MCF 10A (cell line): ENCODE measurements at places on chromosomes 16 and 17. TPM values are rescaled to one million over a fixed set of nuclear protein-coding genes. Genes with fewer than 3 reads are reported as not detected.

The PCTP gene
- total RNA-seq: 10.2 and 11.9 TPM in 2 replicates

The AOC2 gene
- 2.6 and 2.9 TPM in 2 replicates for total RNA-seq

The MTMR4 gene
- total RNA-seq: 33.5 and 38.1 TPM in 2 replicates

The KCNJ18 gene
- not detected in 2 replicates for total RNA-seq

The CYGB gene
- not detected in 2 replicates for total RNA-seq

DNA sequence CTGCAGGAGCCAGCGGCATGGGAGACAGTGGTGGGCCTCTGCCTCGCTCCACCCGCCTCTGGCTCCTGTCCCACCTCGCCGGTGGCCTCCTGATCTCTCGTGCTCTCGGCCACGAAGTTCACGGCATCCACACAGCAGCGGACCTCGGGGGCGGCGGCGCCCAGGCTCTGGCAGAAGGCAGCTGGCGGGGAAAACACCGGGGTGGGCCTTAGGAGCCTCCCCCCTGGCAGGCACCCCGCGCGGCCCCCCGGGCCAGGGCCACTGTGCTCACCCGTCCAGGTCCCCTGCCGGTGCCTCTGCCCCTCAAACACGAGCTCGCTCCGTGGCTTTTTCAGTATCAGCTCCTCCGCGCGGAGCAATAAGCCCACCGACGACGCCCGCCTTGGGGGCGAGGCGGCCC, 409 bp upstream of the C17orf107 start:
- peaks cover 58% of the 10 kb centered on the region for H3K36me3 ChIP-seq
- H3K27ac ChIP-seq: no peak overlapping the region
- no peak for DNase-seq
- H3K4me3 ChIP-seq: no peak overlapping the region

The APOBR gene
- 0.09 and 0.10 TPM in 2 replicates for total RNA-seq

GRCh38 chr17:7413346-7413985, 5.8 kb downstream of the NLGN2 start:
- peaks cover 5% of the 10 kb centered on the region for H3K4me1 ChIP-seq
- no peaks in the 10 kb centered on the region for H3K27me3 ChIP-seq
- H3K36me3 ChIP-seq: peaks cover 12% of the 10 kb centered on the region
- DNase-seq: peak; percentile 33
- H3K27ac ChIP-seq: no peak overlapping the region
- no peak overlapping the region for H3K4me3 ChIP-seq

- peaks cover 6% of the 10 kb centered on the region for H3K36me3 ChIP-seq
- peaks cover 12% of the 10 kb centered on the region for H3K27me3 ChIP-seq
- no peaks in the 10 kb centered on the region for H3K4me1 ChIP-seq
- H3K27ac ChIP-seq: no peak overlapping the region
- no peak overlapping the region for H3K4me3 ChIP-seq
- DNase-seq: no peak
Observed at GRCh38 chr17:18070861-18071340, 16.8 kb upstream of the DRG2 start.

The NPW gene
- total RNA-seq: 4.9 and 7.7 TPM in 2 replicates

- DNase-seq: no peak
- H3K4me3 ChIP-seq: no peak overlapping the region
- no peaks in the 10 kb centered on the region for H3K36me3 ChIP-seq
- H3K27ac ChIP-seq: no peak overlapping the region
- H3K27me3 ChIP-seq: peaks cover 90% of the 10 kb centered on the region
- no peaks in the 10 kb centered on the region for H3K4me1 ChIP-seq
Observed at GRCh38 chr17:29021226-29021625, 15.4 kb upstream of the SEZ6 start.

DNA sequence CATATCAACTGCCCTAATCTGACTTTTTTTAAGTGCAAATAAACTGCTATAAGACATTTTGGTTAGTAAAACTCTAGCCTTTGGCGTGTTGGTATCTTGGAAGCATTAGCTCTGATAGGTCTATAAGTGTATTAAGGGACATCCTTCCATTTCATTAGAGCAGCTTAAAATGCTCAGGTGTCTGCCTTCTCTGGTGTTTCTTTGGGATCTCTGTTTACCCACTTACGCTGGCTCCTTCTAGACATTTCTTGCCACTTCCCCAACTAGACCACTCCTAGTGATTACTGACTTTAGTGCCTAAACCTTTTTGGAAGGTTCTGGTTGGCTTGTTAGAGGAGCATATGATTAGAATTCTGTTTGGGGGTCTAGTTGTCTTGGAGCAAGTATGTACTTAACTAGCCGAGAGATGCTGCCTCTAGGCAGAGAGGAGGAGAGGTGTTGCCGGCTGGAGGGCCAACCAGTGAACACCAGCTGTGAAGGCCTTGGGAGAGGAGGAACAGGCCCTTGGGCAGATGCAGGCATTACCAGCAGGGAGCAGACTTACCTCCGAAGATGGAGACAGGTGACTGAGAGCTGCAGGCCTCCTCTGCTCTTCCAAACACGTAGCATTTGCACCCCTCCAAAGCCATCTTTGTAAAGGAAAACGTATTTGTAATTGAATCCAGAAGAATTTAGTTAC, 15.2 kb upstream of the CLEC18C start:
- H3K27ac ChIP-seq: no peak overlapping the region
- peaks cover 15% of the 10 kb centered on the region for H3K4me1 ChIP-seq
- H3K4me3 ChIP-seq: no peak overlapping the region
- H3K27me3 ChIP-seq: no peaks in the 10 kb centered on the region

The C16orf92 gene
- total RNA-seq: not detected in 2 replicates

DNA sequence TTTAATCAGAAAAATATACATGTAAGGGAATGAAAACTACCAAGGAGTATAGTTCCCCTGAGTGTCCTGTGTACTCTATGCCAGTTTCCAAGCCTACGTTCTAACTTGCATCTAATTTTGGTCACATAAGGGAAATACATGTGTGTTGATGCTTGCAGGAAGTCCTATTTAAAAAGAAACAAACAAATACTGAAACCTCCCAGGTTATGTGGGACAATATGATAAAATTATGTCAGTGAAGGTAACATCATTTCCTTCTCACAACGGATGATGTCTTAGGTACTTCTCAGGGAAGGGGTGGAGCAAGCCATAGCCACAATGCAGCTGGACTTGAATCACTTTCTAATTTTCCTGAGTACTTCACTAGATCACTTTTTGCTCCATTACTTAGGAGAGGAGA, 115.9 kb downstream of the ZFHX3 start:
- H3K27ac ChIP-seq: no peak overlapping the region
- no peak for DNase-seq
- no peaks in the 10 kb centered on the region for H3K27me3 ChIP-seq

The RPL27 gene
- 970 and 1,226 TPM in 2 replicates for total RNA-seq
